ENCODE measurements at places on chromosomes 3 and 15.

GRCh38 chr3:120688121-120688520, 6.1 kb upstream of the HGD start:
- no peak for DNase-seq

DNA sequence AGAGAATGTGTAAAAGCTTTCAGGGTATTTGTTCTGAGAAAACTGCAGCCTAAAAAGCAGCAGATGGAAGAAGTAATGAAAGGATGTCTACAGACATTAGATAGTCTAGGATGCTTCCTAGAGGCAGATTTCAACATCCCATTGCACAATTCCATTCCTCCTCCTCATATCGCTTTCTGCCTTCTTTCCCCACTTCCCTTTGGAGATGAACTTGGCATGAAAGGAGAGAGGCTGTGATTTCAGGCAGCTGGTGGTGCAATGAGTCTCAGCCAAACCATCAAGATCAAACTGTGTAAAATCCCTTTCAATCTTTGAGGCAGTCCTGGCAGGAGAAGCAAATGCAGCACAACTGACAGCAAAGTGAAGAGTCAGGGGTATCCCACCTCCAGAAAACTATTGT, 438.7 kb upstream of the KCNMB2 start:
- no peak for DNase-seq

DNA sequence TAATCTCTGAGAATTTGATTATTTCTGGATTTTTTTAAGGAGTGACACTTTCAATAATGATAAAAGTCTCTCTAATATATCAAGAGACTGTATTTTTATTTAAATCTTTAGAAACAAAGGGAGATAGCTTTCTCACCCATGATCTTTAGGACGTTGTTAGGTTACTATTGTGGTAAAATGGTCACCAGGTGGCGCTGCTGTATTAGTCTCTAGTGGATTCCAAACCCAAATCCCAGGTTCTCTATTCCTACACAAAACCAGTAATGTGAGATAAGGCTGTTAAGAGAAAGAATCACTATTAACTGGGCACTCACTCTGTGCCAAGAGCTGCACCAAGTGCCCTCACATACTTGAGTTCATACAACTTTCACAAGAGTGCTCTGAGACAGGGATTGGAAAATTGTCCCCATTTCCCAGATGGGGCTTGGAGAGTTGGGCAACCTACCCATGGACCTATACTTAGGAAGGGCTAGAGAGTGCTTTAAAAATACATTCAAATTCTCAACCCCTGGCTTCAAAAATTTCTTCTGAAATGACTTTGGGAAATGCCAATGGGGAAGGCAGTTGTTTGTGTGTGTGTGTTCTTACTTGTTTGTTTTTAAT, 593.4 kb upstream of the TGFBR2 start:
- DNase-seq = no peak

DNA sequence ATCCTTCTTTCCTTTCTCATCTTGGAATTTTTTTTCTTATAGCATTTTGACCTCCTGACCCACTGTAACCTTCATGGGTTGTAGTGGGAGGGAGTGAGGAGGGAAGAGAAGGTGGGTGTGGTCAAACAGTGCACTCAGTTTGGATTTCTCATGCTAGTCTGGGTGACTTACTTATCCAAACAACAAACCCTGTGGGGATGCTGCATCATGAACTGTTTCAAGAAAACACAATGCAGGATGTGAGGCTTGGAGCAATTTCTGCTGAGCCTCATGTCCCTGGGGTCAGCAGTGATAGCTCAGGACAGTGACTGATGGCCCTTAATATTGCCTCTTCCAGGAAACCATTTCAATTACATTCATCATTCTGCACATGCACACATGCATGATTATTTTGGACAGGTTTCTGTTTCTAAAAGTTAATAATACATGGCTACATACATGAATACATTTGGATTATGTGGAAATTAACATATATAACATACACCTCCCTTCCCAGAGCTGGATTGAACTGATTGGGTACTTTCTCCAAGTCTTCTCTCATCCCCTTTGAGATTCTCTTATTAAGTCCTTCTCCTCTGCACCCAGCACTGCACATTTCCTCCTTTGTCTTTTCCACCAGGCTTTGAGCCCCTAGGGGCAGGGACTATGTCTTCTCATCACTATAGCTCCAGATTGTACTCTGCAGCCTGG, 61.2 kb downstream of the ADAMTSL3 start:
- no peak for DNase-seq

DNA sequence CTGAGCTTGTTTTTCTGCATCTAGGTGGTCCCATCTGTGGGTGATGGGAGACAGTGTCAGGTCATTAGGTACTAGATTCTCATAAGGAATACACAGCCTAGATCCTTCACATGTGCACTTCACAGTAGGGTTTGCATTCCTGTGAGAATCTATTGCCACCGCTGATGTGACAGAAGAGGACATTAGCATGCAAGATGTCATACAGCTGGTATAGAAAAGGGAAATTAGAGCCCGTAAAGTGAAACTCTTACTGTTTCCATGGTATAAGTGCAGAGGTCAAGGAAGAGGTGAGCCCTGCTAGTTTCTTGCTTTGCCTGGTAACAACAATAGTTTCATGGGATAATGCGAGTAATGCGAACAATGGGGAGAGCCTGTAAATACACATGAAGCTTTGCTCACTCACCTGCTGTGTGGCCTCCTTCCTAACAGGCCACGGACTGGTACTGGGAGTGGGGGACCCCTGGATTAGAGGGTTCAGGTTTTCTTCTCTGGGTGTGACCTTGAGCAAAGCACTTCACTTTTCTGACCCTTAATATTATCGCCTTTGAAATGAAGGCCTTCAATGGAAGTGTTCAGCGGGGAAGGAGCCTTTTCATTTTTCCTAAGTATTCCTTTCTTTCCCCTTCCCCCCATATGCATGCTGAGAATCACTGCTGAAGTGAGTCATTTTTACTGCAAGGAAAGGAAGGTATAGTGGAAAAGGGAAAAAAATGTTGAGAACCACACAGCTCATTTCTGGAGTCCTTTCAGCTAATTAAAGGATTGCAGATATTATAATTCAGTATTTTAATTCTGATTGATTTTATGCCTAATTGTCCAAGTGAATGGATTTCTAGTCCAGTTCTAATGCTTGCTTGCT, 286.4 kb downstream of the UBE2E2 start:
- DNase-seq = no peak

GRCh38 chr15:68447976-68448755, 16.2 kb upstream of the ITGA11 start:
- no peak for DNase-seq

DNA sequence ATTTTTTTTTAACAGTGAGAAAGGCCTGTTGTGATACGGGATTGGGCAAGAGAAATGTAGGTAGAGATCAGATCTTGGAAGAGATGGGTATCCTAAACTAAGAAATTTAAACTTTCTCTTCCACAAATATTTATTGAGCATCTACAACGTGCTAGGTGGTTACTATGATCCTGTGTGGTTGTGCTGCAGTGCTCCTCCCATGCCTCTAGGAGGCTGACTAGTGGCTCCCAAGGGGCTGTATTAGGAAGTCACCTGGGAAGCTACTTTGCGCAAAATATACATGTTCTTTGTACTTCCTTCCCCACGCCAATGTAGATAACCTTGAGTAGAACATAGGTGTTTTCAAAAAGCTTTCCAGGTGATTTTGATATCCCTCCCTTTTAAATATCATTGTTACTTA, 27.2 kb downstream of the USP3 start:
- DNase-seq = no peak

DNA sequence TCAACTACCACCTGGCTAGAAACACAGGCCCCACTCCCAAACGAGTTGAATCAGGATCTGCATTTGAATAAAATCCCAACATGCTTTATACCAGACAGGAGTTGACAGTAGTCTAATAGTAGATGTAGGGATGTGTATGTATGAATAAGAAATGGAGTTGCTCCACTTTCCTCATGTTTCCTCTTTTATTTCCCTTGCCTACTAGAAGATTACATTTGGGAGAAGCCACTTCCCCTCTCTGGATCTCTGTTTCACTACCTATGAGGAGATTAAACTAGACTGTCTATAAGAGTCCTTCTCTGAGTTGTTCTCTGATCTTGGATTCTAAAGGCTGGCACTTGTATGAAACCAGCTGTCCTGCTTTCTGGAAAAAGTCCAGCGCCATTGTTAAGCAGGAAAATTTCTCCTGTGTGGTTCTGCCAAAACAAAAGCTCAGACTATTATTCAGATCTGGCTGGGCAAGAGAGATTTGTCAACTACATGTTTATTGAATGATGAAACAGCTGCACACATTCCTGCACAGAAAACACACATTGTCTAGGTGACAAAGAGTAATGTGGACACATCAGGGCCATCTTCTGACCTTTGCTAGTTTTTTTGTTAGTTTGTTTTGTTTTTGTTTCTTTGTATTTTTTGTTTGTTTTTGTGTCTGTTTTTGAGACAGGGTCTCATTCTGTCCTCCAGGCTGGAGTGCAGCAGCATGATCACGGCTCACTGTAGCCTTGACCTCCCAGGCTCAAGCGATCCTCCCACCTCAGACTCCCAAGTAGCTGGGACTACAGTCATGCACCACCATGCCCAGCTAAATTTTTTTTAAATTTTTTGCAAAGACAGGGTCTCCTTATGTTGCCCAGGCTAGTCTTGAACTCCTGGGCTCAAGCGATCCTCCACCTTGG, 29.9 kb downstream of the ACP3 start:
- no peak for DNase-seq

- no peak for DNase-seq
Measured at GRCh38 chr15:101578443-101578894, 73.7 kb downstream of the TM2D3 start.

GRCh38 chr3:161689584-161690298, 193.1 kb downstream of the OTOL1 start:
- DNase-seq = no peak

DNA sequence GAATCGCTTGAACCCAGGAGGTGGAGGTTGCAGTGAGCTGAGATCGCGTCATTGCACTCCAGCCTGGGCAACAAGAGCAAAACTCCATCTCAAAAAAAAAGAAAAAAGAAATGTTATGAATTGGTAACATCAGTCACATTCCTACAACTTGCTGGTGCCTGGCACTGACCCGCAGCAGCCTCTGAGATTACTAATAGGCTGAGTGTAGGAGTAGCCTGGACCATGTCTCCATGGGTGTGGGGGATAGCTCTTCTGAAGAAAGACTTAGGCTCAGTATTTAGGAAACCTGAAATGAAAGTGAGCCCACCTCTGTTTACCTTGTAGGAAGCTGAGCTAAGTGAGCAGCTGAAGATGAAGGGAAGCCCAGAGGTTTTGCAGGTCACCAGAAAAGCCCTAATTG, 148.3 kb downstream of the LRRC28 start:
- no peak for DNase-seq

DNA sequence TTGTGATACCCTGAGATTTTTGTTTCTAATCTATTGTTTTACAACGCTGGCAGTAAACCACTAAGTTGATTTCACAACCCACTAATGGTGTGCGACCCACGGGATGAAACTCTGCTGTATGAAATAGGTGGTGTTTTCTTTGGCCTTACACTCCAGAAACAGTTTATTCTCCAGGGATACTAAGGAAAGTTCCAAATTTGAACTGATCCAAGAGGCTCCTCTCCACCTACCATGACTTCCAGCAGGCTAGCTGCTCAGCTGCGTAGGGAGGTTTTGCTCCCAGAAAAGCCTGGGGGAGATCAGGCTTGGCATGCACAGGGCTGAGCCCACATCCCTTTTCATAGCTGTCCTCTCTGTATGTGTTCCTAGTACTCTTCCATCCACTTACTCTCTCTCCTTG, 71.5 kb downstream of the FAM174B start:
- no peak for DNase-seq

DNA sequence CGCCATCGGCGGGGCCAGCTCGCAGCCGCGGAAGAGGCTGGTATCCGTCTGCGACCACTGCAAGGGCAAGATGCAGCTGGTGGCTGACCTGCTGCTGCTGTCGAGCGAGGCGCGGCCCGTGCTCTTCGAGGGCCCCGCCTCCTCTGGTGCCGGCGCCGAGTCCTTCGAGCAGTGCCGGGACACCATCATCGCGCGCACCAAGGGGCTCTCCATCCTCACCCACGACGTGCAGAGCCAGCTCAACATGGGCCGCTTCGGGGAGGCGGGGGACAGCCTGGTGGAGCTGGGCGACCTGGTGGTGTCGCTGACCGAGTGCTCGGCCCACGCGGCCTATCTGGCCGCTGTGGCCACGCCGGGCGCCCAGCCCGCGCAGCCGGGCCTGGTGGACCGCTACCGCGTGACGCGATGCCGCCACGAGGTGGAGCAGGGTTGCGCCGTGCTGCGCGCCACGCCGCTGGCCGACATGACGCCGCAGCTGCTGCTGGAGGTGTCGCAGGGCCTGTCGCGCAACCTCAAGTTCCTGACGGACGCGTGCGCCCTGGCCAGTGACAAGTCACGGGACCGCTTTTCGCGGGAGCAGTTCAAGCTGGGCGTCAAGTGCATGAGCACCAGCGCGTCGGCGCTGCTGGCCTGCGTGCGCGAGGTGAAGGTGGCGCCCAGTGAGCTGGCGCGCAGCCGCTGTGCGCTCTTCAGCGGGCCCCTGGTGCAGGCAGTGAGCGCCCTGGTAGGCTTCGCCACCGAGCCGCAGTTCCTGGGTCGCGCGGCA, 1.8 kb downstream of the TLNRD1 start:
- no peak for DNase-seq

- DNase-seq = peak; percentile 32
Measured at GRCh38 chr3:53134631-53135232, 4.5 kb upstream of the RFT1 start.

GRCh38 chr3:155325263-155325835, 31.9 kb upstream of the STRIT1 start:
- no peak for DNase-seq

GRCh38 chr15:54580643-54581042, 602.4 kb downstream of the UNC13C start:
- DNase-seq = no peak

DNA sequence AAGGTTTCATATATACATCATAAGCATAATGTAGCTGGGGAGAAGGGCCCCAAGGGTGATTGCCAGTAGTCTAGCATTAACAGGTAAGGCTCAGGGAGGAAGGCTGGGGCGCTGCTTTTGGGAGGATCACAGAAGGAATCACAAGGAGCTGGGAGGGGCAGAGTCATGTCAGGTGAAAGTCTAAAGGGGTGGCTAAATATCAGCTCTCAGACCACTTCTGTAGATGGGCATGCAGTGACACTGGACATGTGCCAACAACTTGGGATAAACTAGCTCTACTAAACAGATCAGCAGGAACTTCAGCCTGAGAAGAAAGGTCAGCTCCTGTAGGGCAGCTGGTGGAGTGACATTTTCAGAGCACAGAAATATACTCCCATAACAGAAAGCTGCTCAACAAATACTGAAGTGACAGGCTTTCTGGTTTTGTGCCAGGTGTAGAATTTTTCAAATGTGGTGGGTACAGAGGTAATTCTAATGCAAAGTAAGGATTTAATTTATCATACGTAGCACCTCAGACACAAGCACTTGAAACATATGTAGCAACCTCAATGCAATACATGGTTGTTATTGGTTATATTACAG, 79.4 kb downstream of the PEX5L start:
- DNase-seq = no peak

GRCh38 chr15:57290187-57290586, 86.1 kb upstream of the CGNL1 start:
- DNase-seq = no peak

GRCh38 chr3:32956750-32957570, 5.5 kb downstream of the CCR4 start:
- DNase-seq = no peak

Data from stimulated activated CD8-positive, alpha-beta memory T cell treated with anti-CD3 and anti-CD28 coated beads, Interleukin-12 subunit alpha, Interleukin-12 subunit beta, amount 100 ng/mL, for 4 hours (primary cell).